ENCODE measurements at places on chromosomes 16 and 17.

DNA sequence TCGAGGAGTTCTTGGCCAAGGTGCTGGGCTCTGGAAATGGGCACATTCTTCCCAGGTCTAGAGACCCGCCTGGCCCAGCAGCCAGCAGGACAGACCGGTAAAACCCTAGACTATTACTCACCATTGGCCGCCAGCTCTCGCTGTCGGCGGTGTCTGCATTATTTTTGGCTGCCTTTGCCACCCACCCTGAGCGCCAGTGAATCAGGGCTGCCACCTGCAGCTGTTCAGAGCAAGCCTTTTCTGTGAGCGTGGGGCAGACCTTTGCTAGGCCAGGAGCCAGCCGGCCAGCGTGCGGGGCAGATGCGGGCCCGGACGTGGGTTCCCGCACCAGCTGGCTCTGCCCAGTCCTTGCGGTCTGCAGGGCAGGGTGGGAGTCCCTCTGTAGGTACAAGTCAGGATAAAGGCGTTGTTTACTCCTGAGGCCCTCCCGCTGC is 15.8 kb upstream of the CLEC18A start:
- DNase-seq: no peak

GRCh38 chr16:57013902-57014301 is 24.5 kb downstream of the NLRC5 start:
- no peak for DNase-seq

DNA sequence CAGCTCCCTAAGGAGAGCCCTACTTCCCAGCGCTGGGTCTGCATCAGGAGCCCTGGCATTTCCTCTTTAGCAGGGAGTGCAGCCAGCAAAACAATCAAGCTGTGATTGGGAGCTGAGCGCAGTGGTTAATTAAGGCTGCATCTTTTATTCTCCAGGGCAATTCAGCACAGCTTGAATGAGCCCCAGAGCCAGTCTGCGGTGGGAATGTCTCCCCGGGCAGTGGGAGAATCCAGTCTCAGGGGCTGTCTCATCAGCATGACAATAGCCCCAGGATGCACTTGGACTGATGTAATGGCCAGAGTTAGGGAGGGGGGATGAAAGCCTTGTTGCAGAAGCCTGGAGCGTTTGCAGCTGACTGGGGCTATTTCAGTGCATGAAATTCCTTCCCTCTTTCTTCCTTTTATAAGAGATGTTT is 292.6 kb upstream of the SOX9 start:
- DNase-seq: no peak

GRCh38 chr16:71464231-71464630 is 2.2 kb upstream of the ZNF23 start:
- DNase-seq: no peak

DNA sequence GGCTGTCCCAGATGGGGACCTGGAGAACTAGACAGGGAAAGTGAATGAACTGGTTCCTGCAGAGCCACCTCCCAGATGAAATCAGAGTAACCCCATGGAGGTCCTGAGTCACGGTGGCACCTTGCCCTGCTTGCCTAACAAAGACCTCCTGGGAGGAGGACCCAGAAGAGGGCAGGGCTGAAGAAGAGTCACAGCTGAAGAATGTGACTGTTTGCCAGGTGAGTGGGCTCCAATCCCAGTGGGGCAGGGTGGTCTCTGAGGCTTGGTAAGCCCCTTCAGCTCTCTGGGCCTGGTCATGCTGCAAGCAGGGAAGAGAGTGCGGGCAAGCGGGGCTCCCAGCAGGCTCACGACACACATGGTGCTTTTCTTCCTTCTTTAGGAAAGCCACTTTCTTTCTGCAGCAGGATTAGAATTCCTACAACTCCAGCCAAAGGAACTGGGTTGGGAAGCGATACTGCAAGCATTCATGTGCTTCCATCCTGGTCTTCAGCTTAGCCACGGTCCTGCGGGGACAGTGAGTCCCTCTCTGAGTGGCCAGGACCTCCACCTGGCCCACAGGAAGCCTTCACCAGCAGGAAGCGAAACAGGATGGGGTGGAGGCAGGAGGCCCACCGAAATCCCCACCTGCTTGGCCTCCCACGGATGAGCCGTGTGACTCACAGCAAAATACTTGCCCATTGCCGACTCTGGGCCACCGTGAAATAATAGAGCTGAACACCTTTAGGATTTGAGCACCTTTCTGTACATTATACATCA is 4.3 kb downstream of the C16orf74 start:
- peak; percentile 37 for DNase-seq

GRCh38 chr17:28724500-28725165 is 1.4 kb downstream of the TLCD1 start:
- no peak for DNase-seq

- no peak for DNase-seq
Measured at GRCh38 chr16:75216127-75216526, 2.7 kb upstream of the CTRB1 start.

GRCh38 chr17:65711671-65712276 is 150.3 kb upstream of the AXIN2 start:
- no peak for DNase-seq

GRCh38 chr17:17694169-17695081 is 13.2 kb downstream of the RAI1 start:
- peak; percentile 60 for DNase-seq

DNA sequence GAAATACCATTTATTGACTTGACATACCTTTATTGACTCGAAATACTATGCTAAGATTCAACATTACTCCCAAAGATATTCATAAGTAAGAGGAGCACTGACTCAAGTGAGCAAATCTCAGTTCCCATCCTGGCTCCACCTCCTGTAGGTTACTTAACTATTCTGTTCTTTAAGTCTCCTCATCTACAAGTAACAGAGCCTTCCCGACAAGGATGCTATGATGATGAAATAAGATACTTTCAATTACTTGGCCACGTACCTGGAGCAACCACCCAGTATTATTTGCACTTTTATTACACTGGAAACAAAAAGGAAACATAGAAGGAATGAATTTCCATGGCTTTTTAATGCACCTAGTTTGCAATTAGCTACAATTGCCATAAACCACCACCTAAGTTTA is 16.3 kb downstream of the KANSL1 start:
- DNase-seq: no peak

GRCh38 chr17:2844416-2844815 is 48.2 kb downstream of the RAP1GAP2 start:
- no peak for DNase-seq

DNA sequence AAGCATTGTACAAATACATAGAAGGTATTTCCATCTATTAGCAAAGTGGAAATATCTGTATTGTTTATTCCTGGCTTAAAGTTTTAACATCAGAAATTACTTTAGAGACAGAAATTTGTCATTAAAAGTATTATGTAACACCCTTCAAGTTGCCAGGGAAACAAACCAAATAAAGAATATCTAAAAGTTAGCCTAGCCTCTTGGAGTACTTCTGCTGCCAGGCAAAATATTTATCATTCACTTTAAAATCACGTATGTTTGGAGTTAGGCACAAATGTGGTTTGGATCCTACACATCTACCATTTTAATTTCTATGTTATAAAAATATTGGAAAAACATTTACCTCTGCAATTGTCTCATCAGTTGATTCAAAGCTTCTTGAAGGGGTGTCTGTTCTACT is 14.7 kb downstream of the BRD7 start:
- DNase-seq: no peak

DNA sequence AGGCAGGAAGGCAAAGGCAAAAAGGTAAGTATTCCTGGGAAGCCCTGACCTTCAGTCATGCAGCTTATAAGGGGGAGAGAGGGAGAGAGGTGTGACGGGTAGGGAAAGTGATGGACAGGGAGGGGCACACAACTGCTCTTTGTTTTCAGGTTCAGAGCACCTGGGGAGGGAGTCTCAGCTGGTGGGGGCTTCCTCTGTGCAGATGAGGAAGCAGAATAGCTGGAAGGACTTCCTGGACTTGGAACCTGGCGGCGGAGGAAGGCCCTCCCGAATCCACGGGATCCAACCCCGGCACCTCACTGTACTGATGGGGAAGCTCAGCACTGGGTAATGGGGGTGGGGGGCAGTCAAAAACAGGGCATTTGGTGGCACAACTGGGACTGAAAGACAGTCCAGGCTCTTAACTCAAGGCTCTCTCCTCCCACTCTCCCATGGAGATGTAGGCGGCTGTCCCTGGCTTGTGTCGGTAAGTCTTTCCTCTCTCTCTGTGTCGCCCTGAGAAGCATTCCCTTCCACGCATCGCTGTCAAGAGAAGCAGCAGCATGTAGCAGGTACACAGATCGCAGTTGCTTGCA is 11.9 kb upstream of the PITPNM3 start:
- no peak for DNase-seq

DNA sequence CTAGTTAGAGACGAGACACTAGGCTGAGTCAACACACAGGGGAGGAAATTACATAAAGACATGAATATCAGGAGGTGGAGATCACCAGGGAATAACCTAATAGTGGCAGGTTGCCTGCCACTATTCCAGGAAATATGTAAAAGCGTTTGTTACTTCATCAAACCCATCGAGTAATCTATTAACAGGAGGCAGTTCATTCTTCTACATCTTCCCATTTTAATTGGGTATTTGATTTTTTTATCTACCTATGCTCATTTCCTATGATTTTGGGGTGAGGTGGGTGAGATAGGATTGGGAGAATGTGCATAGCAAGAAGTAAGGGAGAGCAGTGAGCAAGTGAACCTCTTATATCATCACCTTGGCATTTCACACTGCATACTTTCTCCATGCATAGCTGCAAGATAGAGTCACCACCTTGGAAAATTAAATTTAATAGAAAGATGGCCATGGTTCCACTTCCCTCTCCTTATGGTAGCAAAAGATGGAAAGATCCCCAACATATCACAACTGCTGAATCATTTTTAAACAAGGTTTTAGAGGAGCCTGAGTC is 312.2 kb downstream of the TMEM114 start:
- DNase-seq: no peak

Measured in fibroblast of pulmonary artery (primary cell).